Hematopoietic multipotent progenitor cell treated with erythropoietin and hydrocortisone succinate and interleukin-3 and kit ligand, for 4 days (in vitro differentiated cells): ENCODE measurements at places on chromosomes 7 and 10.

DNA sequence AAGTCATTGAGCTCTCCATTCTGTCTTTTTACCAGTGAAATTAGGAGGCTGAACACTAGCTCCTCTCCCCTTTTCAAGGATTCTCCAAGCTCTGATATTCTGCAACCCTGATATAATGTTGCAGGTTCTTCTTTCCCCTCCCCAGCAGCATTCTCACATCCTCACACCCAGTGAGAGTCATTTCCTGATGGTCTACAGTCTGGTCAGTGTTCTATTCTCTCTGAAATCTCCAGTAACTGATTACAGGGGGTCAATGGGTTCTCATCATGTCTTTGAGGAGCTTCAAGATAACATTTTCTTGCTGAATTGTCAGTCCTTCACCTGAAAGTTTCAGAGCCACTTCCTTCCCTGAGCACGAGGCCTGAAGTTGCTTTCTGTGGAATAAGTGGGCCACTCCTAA is 299.4 kb downstream of the PTEN start:
- no peak for DNase-seq

DNA sequence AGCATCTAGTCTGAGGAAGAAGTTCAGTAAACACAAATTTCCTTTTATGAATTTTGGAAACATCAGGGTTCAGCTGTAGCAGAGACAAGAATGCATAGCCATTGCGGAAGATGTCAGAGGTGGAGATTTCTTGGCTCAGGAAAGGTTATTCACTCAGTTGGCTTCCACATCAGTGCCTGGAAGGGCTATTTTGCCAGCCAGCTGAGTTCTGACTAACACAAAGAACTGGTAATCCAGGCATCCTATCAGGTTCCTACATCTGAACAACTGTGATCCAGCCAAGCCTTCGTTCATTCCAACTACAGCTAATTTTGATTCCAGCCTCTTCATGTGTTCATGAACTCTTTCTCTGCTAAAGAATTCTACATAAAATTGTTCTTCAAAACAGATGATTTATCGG is 965.6 kb downstream of the XPNPEP1 start:
- no peak for DNase-seq

DNA sequence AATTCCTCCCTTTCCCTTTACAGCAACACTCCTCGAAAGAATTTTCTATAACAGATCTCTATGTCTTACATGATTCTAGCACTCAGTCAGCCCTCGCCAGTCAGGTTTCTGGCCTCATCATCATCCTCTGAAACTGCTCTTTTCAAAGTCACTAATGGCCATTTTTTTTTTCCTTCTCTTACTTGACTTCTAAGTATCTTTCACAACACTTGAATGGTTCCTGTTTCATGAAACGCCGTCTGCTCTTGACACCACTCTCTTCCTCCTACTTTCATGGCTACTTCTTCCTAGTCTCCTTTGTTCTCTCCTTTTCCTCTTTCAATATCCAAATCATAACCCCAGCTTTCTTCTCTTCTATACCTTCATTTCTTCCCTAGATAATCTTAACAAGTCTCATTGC is 100.5 kb upstream of the NRP1 start:
- DNase-seq, result peak; percentile 27

GRCh38 chr10:48478980-48479811 is 125.7 kb downstream of the ARHGAP22 start:
- peak; percentile 63 for DNase-seq

- no peak for DNase-seq
Measured at GRCh38 chr10:133511907-133512528, 15.1 kb upstream of the CYP2E1 start.

- DNase-seq, result no peak
Measured at GRCh38 chr7:50436133-50436806, 13.9 kb downstream of the FIGNL1 start.

- no peak for DNase-seq
Measured at GRCh38 chr7:139748941-139749340, 28.9 kb downstream of the HIPK2 start.

DNA sequence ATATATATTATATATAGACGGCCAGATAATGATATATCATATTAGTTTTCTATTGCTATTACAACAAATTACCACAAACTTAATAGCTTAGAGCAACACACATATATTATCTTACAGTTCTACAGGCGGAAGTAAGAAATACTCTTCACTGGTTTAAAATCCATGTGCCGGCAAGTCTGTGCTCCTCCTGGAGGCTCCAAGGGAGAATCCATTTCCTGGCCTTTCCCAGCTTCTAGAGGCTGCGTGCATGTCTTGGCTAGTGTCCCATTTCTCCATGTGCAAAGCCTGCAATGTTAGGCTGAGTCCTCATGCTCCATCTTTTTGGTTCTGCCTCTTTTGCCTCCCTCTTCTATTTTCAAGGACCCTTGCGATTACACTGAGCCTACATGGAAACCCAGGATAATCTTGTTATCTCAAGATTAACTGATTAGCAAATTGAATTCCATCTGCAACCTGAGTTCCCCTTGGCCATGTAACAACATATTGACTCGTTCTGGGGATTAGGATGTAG is 23.9 kb upstream of the PNLIPRP3 start:
- DNase-seq, result no peak

DNA sequence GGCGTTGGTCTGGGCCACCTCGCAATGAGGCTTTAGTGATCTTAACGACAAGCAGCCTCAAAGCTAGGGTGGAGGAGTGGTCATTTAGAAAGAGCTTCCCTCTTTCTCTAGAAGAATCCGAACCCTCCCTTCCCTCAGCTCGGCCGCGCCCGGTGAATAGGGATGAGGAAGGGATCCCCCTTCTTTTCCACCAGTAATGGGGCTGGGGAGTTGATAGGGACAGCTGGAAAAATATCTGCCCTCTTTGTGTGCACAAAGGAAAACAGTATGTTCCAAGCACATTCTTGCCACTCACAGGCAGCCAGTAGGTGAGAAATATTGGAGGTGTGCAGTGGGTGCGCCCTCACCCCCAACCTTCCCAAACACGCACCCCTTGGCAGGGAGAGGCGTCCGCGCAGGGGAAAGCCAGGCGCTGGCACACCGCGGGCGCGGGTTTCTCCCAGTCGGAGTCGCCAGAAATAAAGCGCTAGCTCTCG is 6.5 kb downstream of the DLX5 start:
- DNase-seq, result no peak

DNA sequence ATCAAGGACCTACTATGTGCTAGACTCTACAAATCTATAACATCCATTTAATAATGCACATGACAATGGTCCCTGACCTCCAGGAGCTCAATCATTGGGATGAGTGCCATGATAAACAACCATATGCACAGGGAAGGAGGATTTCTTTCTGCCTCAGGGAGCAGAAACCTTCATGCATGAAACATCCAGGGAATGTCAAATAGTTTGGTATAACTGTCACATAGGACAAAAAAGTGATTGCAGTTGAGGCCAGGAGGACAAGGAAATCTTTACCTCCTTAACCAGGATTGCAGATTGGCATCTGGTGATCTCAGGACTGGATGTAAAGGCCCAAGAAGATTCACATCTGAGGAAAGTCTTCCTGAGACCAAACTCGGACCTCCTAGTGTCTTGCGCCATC is 993.1 kb downstream of the KCNMA1 start:
- no peak for DNase-seq

DNA sequence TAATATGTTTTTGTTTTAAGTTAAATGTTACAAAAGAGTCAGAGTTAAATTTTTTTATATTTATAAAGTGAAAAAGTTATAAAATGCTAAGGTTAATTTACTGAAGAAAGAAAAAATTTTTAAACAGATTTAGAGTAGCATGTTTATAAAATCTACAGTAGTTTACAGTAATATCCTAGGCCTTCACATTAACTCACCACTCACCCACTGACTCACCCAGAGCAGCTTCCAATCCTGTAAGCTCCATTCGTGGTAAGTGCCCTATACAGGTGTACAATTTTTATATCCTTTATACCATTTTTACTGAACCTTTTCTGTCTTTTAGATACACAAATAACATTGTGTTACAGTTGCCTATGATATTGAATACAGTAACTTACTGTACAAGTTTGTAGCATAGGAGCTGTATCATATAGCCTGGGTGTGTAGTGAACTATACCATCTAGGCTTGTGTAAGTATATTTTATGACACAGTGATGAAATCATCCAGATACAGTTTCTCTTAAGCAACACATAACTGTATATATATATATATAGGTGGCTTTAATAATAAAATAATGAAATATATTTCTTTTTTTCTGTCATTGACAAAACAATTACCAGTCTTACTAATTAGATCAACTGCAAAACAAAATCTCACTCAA is 79.6 kb downstream of the PTEN start:
- DNase-seq, result no peak

DNA sequence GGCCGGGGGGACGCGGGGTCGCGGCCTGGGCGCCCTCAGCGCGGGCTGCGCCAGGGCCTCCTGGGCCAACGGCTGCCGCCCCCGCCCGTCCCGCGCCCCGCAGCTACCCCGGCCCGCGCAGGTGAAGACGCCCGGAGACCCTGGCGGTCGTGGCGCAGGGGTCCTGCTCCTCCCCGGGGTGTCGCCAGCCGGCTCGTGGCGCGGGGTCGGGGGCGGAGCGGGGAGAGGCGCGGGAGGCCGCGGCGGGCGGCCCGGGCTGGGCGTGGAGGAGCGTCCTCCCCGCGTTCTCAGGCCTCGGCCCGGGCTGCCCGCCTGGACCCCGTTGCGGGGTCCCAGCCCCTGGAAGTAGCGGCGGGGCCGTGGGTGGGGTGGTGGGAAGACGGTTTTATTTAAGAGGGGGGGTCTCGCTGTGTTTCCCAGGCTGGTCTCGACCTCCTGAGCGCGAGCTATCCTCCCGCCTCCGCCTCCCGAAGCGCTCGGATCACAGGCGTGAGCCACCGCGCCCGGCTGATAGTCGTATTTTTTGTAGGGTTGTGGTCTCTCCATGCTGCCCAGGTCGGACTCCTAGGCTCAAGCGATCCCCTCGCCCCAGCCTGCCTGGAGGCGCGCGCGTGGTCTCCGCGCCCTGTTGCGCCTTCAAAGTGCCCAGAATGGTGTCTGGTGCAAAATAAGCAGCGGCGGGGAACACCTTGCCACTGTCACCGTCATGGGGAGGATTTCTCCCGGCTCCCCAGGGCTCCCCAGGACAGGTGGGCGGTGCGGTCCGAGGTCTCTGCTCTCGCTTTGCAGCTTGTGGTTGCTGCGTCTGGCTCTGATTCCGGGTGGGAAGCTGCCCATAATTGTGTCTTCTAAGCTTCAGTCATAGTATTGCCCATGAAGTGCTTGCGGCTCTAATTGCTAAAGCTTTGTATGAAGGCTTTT is 15.3 kb upstream of the SUN1 start:
- peak; percentile 42 for DNase-seq

GRCh38 chr7:158329014-158329610 is 258.5 kb downstream of the PTPRN2 start:
- DNase-seq, result no peak

GRCh38 chr10:58334817-58335305 is at the start of gene UBE2D1:
TSS of gene UBE2D1 (plus strand) at chr10:58335006. CDS start at chr10:58335202, 196 bp downstream.
- DNase-seq, result peak; percentile 92

DNA sequence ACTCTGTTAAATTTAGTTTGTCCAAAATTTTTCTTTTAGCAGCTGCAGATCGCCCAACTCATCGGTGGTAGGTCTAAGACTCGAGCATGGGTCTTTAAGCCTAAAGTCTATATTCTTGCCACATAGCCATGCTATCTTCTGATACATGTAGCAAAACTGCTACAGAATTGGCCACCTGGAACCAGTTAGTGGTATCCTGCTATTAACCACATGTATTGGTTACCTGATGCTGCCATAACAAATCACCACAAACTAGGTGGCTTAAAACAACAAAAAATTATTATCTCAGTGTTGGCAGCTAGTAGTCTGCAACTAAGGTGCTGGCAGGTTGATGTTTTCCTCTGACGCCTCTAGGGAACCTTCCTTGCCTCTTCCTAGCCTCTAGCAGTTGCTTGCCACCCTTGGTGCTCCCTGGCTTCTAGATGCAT is 96.7 kb upstream of the PIK3CG start:
- no peak for DNase-seq

- no peak for DNase-seq
Measured at GRCh38 chr10:14698829-14699170, 75.9 kb downstream of the FAM107B start.

- peak; percentile 84 for DNase-seq
Measured at GRCh38 chr10:102083541-102083940, 18.4 kb downstream of the HPS6 start.

DNA sequence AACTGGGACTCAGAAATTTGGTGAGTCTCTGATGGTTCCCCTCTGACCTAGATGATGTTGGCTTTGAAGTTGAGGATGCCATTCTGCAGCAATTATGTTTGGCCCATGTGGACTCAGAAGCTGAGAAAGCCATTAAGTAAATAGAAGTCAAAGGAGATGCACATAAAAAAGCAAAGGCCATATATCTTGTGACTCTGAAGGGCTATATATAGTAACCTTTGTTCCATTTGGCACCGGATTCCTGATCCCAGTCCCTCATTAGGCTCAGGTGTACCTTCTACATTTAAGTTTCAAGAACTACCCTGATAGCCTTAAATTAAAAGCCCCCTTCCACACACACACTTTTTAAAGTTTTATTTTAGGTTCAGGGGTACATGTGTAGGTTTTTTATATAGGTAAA is 50.0 kb upstream of the PDK4 start:
- DNase-seq, result no peak

DNA sequence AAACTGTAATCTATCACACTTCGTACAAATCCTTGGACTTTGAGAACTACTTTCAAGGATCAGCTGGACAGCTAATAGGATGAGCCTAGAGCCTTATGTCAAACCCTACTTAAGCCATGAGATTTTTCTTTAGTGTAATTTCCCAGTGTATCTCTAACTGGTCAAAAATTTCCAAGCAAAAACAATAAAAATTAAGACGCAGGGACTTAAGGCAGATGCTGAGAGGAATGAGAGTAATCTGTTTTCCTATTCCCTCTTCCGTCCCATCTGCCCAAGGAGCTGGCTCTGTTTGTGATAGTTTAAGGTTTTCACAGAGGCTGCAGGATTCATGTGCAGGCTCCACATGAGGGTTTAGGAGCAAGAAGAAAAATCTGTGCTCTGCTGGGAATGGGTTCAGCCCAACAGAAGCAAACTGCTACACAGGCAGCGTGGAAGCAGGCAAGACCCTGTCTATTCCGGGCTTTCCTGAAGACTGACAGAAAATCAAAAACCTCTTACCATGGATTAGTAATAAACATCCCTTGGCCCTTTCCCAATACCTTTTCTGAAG is 62.2 kb downstream of the ARMH3 start:
- no peak for DNase-seq

- no peak for DNase-seq
Measured at GRCh38 chr7:20432071-20432470, 101.4 kb downstream of the ITGB8 start.
